Thyroid gland (tissue), 4 donors: ENCODE measurements at places on chromosomes 5 and 9. TPM values are rescaled to one million over a fixed set of nuclear protein-coding genes. Genes with fewer than 3 reads are reported as not detected.

Gene MUSK
- 0.22 TPM for total RNA-seq

Gene C1QTNF3
- total RNA-seq = 12.3 TPM

Gene EDIL3
- total RNA-seq = 4.1 TPM

Gene ARSI
- total RNA-seq = not detected

Gene RNF224
- total RNA-seq = 0.33 TPM

Gene ISL1
- total RNA-seq = not detected

Gene KIF3A
- 12.2 TPM for total RNA-seq

Gene KCNMB1
- 0.20 TPM for total RNA-seq

Gene SLC46A2
- not detected for total RNA-seq

Gene FAM81B
- 0.46 TPM for total RNA-seq

Gene ANKRD34B
- total RNA-seq = not detected

Gene BTNL3
- not detected for total RNA-seq

Gene ZCCHC10
- total RNA-seq = 31.9 TPM

Gene TAF1L
- total RNA-seq = 0.11 TPM

Gene FCN2
- total RNA-seq = 16.5 TPM

Gene CDO1
- 28.5 TPM for total RNA-seq

Gene SLC24A2
- not detected for total RNA-seq

Gene PCDH12
- total RNA-seq = 23.2 TPM

Gene CDC20B
- not detected for total RNA-seq

Gene SLC34A3
- not detected for total RNA-seq

Gene ADGRV1
- total RNA-seq = 129 TPM

Gene MYMK
- total RNA-seq = not detected

Gene SAXO1
- total RNA-seq = 0.54 TPM

Gene IRX1
- total RNA-seq = 0.38 TPM

Gene APC
- total RNA-seq = 73.0 TPM

Gene FOXE1
- 748 TPM for total RNA-seq

Gene SLCO6A1
- not detected for total RNA-seq

Gene NUTM2F
- not detected for total RNA-seq

Gene DDX4
- total RNA-seq = not detected

Gene CDH18
- not detected for total RNA-seq

Gene KIF24
- 5.7 TPM for total RNA-seq

Gene TUBB4B
- 757 TPM for total RNA-seq

Gene TRPM6
- total RNA-seq = 0.54 TPM

Gene PCDHA1
- not detected for total RNA-seq

Gene NIPBL
- total RNA-seq = 80.5 TPM

Gene RNF183
- not detected for total RNA-seq

Gene TAS2R1
- total RNA-seq = not detected

Gene GLDC
- total RNA-seq = 4.0 TPM

Gene TMC1
- total RNA-seq = not detected

Gene HTR1A
- total RNA-seq = 0.38 TPM

Gene PMPCA
- 45.7 TPM for total RNA-seq
